ENCODE measurements at places on chromosomes 13 and 19.
A peak's percentile ranks its signal among the peaks of the same experiment; 100 is the strongest.

- no peak for DNase-seq
Measured at GRCh38 chr13:25899464-25899863, 152.4 kb downstream of the SHISA2 start.

- no peak for DNase-seq
Measured at GRCh38 chr19:34793565-34793964, 20.6 kb upstream of the ZNF599 start.

DNA sequence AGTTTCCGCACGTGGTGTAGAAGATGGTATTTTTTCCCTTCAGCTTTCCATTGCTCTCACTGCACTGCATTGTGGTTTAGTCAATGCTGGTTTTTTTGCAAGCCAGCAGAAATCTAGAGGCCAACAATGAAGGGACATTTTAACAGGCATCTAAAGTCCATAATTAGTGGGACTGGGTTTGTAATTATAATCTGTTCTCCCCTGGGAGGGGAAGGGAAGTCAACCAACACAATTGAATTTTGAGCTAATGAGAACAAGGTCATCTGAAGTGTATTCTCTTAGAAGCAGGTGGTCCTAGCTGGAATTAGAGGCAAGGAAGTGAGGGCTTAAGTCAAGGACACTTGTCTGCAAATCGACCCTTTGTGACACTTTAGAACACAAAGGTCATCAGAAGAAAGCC is 156.4 kb downstream of the MYO16 start:
- DNase-seq: no peak

DNA sequence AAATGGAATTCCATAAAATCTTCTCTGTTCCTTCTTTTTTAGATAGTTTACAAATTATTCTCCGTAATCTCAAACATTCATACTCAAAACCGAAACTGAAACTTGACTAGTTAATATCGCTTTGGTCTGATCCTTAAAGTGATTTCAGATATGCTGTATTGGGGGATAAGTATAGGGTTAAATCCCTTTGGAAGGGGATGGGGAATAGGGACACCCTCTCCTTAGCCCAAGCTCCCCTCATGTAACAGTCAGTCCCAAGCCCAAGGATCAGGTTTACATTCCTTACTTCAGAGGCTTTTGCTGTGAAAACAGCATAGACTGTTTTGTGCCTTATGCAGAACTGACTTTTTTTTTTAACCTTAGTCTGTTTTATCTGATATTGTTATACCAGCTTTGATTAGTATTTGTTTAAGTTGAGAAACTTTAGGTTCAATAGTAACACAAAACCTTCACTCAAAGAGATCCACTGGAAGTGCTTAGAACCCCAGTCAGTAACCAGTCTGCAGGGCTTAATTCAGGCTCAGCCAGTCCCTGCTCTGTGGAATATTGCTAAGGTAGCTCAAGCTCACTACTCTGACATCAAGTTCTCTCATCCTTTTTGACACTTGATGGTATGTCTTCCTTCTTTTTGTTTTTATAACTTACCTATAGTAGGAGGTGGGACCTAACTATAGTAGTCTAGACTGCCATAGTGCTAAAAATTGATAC is 10.5 kb downstream of the CDADC1 start:
- no peak for DNase-seq

DNA sequence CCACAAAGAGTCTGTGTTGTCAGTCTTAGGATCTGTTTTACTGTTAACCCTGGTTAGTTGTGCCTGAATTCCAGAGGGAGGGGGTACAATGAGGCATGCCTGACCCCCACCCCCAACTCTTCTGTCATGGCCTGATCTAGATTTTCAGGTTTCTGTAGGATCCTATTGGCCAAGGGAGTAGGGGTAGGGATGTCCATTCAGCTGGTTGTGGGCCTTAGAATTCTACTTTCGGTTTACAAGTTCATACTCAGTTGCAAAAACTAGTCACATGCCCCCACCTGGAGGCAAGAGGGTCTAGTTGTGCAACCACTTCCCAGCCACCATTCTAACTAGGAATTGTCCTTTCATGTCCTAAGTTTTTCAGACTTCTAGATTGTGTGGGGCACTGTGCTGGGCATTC is 94.3 kb upstream of the MBNL2 start:
- DNase-seq: peak; percentile 26
